ENCODE measurements at places on chromosomes 4 and X.

- no peaks in the 10 kb centered on the region for H3K36me3 ChIP-seq
- H3K27ac ChIP-seq: no peak overlapping the region
- no peaks in the 10 kb centered on the region for H3K27me3 ChIP-seq
- no peak overlapping the region for H3K4me3 ChIP-seq
These were observed 441.6 kb downstream of the GBA3 start for GRCh38 chr4:23134331-23134730.

- H3K4me3 ChIP-seq: no peak overlapping the region
- DNase-seq: no peak
- H3K27me3 ChIP-seq: no peaks in the 10 kb centered on the region
- no peaks in the 10 kb centered on the region for H3K36me3 ChIP-seq
- H3K4me1 ChIP-seq: no peaks in the 10 kb centered on the region
These were observed 546.9 kb downstream of the BCOR start for GRCh38 chrX:39550795-39551361.

GRCh38 chrX:21974011-21974385 lies 33.5 kb downstream of the SMS start:
- no peak for DNase-seq
- no peak overlapping the region for H3K4me3 ChIP-seq
- H3K36me3 ChIP-seq: peaks cover 46% of the 10 kb centered on the region
- peaks cover 4% of the 10 kb centered on the region for H3K4me1 ChIP-seq

DNA sequence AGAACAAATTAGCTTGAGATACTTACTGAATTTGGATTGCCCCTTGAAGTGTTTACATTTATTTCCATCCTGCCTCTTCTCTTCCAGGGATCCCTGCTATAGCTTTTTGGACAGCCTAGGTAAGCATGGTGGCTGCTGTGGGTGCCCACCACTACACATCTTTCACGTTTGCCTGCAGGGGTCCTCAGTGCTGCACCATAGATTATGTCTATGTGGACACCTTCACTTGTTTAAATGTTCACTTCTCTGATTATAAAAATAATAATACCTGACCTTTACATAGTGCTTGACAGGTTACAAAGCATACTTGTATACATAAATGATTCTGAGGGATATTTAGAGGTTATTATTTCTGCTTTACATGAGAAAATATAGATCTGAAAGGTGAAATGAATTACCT lies 67.9 kb upstream of the SLC4A4 start:
- peak; percentile 1 for DNase-seq
- no peaks in the 10 kb centered on the region for H3K27me3 ChIP-seq
- H3K4me3 ChIP-seq: no peak overlapping the region
- no peaks in the 10 kb centered on the region for H3K36me3 ChIP-seq

DNA sequence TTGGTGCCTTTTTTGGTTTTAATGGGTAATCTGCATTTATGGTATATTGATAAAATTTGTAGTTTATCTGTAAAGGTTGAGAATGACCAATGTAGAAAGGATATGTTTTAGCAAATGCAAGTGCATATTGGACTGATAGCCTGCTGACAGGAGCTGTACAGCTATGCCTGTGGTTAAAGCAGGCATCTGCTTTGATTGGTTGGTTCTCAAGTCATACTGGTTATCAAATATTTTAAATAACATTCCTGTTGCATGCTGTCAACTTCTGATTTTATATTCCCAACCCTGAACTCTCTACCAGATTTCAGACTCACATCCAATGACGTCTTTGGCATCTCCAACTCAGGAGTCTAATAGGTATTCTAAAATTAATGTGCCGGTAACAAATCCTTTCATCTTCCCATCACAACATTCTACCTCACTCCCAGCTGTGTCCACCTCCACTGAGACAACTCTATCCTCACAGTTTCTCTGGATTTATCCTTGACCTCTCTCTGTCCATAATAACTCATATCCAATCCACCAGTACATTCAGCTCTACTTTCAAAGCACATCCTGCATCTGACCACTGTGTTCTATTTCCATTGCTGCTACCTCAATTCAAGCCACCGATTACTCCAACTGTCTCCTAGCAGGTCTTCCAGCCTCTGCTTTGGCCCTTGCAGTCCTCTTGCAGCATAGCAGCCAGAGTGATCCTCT lies 125.7 kb downstream of the CAMK2D start:
- H3K4me3 ChIP-seq: no peak overlapping the region
- no peak for DNase-seq
- no peak overlapping the region for H3K27ac ChIP-seq
- H3K4me1 ChIP-seq: peaks cover 11% of the 10 kb centered on the region
- H3K36me3 ChIP-seq: no peaks in the 10 kb centered on the region
- H3K27me3 ChIP-seq: no peaks in the 10 kb centered on the region

- no peaks in the 10 kb centered on the region for H3K4me1 ChIP-seq
- no peak for DNase-seq
- no peak overlapping the region for H3K27ac ChIP-seq
- H3K36me3 ChIP-seq: no peaks in the 10 kb centered on the region
These were observed 244.0 kb upstream of the SMIM31 start for GRCh38 chr4:164509951-164510350.

DNA sequence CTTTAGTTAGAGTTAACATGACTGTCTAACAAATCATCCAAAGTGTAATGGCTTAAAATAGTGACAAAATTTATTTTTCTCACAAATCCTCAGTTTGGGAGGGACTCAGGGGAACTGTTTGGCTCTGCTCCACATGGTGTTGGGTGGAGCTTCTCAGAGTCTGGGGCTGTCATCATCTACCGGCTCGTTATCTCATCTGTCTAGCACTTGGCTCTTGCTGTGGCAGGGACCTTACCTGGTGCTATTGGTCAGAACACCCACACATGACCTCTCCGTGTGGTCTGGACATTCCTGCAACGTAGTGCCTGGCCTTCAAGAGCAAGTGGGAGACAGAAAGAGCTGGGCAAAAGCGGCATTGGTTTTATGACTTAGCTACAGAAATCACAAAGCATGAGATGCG lies 866.9 kb upstream of the FRG1 start:
- no peak overlapping the region for H3K4me3 ChIP-seq
- no peaks in the 10 kb centered on the region for H3K27me3 ChIP-seq
- H3K36me3 ChIP-seq: no peaks in the 10 kb centered on the region
- H3K4me1 ChIP-seq: no peaks in the 10 kb centered on the region

DNA sequence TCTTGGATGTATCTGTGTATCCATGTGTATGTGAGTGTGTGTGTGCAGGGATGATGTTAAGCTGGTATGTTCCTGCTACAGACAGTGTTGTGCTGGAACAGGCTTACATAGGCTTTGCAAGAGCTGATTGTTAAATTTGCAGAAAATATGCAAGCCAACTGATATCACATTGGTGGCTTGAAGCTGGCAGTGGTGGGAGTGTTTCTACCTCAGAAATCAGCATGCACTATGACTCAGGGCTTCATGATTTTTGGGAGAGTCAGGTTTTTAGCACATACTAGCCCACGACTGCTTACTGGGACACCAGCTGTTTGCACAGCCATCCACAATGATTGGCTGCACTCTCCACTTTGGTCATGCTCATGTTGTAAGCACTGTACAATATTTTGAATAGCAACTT lies 261.8 kb downstream of the DHX15 start:
- H3K36me3 ChIP-seq: no peaks in the 10 kb centered on the region
- no peak overlapping the region for H3K4me3 ChIP-seq
- no peaks in the 10 kb centered on the region for H3K4me1 ChIP-seq
- H3K27me3 ChIP-seq: no peaks in the 10 kb centered on the region
- no peak overlapping the region for H3K27ac ChIP-seq
